ENCODE measurements at places on chromosomes 6 and 20. TPM values are rescaled to one million over a fixed set of nuclear protein-coding genes. Genes with fewer than 3 reads are reported as not detected.

The FAM217A gene
- not detected for polyA plus RNA-seq

The OPRM1 gene
- not detected for polyA plus RNA-seq

- no peak overlapping the region for H3K27ac ChIP-seq
- H3K4me1 ChIP-seq = no peaks in the 10 kb centered on the region
- H3K27me3 ChIP-seq = no peaks in the 10 kb centered on the region
- H3K4me3 ChIP-seq = no peak overlapping the region
Observed at GRCh38 chr6:166904101-166904746, 52.1 kb downstream of the RNASET2 start.

GRCh38 chr20:61662226-61662967 is 403.3 kb downstream of the TAF4 start:
- H3K36me3 ChIP-seq = no peaks in the 10 kb centered on the region
- no peaks in the 10 kb centered on the region for H3K4me1 ChIP-seq
- no peak overlapping the region for H3K4me3 ChIP-seq
- DNase-seq = no peak
- H3K27ac ChIP-seq = no peak overlapping the region

Data from stomach (tissue), 19 donors.